SK-N-MC (cell line): ENCODE measurements at places on chromosomes 16 and 17.

DNA sequence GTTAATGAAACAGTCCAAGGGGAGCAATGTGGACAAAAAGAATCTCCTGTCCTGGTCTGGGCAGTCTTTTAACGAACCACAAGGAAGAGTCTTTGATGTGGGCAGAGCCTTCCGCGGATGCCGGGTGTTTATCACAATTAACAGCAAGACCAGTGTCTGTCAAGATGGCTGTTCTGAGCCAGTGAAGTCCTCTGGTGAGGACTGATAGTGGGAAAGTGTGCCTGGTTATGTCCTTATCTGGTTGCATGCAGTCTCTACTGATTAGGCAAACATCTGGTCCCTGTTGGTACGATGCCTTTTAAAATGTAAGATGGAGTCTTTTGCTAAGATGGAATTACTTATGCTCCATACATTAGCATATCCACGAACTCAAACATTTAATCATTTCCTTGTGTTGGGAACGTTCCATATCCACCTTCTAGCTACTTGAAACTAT lies 88.5 kb downstream of the ZNF18 start:
- DNase-seq, result no peak

- no peak for DNase-seq
These were observed 1.5 kb upstream of the SOX9 start for GRCh38 chr17:72119077-72119872.

DNA sequence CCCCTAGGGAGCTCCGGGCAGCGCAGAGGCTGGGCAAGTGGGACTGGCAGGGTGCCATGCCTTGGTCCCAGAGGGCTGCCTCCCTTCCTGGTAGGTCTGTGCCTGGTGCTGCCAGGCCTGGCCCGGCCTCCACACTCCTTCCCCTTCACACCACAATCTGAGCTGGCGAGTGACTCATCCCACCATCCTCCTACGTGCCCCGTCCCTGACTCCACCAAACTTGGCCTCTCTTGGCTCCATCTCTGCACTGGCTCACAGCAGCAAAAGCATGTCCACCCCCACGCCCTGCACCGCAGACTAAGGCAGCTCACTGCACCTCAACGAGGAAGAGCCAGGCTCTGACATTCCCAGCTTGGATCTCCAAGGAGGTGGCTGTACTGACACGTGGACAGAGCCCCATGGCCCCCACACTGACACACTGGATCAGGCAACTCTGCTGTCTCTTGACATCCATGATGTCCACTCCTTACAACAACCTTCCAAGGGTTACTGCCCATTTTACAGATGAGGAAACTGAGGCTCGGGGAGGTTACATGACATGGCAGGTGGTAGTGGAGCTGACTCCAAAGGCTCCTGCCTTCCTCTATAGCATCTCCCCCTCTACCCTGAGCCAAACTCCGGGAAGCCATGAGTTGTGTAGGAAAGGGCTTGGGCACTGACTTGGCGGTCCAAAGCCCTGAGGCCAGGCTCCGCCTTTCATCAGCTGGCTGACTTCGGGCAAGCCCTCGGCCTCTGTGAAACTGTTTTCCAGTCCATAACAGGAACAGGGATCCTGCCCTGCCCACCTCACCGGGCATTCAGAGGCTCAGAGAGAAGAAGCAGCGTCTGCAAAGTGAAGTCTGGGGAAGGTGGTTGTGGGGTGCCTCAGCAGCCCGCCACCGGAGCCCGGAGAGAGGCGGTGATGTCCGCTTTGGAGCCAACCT lies 20.1 kb upstream of the KRT19 start:
- no peak for DNase-seq

DNA sequence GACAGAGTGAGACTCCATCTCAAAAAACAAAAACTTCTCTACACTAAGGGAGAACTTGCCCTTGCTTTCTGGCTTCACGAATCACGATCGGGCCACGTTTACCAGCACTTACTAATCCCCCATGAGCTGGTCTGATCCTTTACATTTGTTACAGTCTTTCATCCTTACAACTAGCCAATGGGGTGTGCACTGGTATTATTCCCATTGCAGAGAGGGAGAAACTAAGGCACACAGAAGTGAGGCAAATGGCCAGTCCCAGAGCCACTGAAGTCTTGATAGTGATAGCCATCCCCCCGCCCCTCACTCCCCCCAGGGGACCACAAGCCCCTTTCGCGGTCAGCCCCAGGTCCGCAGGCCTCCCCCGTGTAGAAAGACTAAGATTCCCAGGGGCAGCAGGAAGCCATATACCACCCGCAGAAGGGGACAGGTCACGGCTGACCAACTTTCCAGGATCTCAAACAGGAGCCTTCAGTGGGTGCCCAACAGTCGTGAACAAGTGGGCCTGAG lies 868 bp downstream of the NATD1 start:
- no peak for DNase-seq

- no peak for DNase-seq
These were observed 43.0 kb downstream of the TRARG1 start for GRCh38 chr17:1322480-1322879.

- DNase-seq, result no peak
These were observed 57.7 kb upstream of the SLC25A19 start for GRCh38 chr17:75346906-75347305.

DNA sequence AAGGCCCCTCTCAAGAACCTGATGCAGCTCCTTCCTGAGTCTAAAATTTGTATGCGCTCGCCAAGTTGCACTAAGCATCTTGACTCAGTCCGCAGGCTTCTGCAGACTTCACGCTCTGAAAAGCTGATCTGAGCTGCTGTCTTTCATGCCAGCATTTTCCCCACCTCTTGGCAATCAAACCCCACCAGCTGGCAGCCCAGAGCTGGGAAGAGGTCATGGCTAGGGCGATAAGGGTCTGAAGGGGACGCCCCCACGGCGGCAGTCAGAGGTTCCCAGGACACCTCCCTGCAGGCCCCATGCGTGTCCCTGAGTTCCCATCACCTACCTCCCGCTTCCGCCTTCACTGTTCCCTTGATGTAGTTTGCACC lies 5.1 kb upstream of the UNC13D start:
- no peak for DNase-seq

DNA sequence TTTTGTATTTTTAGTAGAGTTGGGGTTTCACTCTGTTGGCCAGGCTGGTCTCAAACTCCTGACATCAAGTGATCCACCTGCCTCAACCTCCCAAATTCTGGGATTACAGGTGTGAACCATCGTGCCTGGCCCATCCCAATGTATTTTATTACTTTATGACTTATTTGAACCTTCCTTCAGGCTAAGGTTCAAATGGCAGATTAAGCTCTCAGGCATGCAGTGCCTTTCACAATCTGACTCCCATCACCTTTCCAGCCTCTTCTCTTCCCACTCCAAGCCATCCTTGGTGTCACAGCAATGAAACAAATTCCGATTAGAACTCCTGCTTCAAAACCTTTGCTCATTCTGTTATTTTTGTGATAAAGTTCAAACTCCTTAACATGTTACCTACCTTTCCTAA lies 26.6 kb upstream of the YPEL2 start:
- DNase-seq, result no peak
